CD8-positive, alpha-beta T cell (primary cell): ENCODE measurements at places on chromosomes 11 and 22.

DNA sequence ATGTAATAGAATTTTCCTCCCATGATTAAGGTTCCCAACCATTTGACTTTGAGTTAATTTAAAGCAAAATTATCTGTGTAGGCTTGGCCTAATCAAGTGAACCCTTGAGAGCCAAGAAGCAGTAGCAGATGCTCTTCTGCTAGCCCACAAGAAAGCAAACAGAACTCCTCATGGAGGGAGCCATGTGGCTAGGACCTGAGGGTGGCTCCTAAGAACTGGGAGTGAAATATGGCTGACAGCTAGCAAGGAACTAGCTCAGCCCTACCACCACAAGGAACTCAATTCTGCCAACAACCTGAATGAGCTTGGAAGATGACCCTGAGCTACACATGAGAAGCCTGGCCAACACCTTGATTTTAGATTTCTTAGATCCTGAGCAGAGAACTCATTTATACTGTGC is 167.7 kb downstream of the WNT11 start:
- no peak for DNase-seq

GRCh38 chr11:35064114-35064800 is 74.7 kb upstream of the CD44 start:
- DNase-seq, result no peak

DNA sequence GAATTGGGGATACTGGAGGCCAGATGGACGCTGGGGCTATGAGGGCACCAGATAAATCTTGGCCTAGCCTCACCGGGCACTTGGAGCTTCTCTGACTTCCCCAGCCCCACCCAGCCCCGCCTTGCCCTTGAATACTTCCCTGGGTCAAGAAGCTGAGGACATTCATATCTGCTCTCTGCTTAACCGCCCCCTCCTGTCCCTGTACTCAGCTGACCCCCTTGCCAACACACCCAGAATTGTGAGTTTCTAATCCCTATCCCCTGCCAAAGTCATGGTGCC is 22.0 kb downstream of the FADS3 start:
- DNase-seq, result no peak

DNA sequence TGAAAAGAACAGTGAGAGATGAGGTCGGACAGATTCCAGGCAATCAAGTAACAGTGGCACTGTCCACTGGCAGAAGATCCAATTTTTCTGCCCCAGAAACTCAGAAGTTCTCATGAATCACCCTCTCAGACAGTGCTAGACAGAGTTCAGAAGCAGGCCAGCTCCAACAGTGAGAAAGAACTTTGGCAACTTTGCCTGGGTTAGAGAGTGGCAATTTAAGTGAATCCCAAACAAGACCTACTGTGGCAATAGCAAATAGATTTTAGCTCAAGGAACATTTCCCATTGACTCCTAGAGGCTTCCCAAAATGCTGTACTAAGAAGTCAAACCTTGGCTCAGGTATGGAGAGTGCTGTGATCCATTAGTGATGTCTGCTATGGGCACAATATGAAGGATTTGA is 12.3 kb downstream of the CD44 start:
- no peak for DNase-seq

DNA sequence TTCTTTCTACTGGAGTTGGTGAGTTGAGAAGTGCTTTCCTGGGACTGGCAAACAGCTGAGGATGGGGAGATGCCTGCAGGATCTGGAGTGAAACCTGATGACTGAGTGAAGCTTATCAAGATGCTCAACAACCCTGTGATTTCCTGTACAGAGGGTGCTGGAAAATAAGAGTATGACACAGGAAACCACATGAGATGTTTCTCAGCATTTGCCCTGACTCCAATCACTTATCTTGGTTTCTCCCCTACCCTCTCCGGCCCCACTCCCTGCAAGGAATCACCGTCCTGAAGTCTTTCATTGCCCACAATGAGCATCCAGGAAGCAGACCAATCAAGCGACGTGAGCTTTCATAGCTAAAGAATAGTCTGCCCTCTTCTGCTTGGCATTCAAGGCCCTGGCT is at the start of gene MRGPRX2:
TSS of gene MRGPRX2 (minus strand) at position 89 of the 400 bp plus-strand sequence. CDS start 4,315 bp downstream, outside the sequence.
- DNase-seq, result no peak

- DNase-seq, result no peak
These were observed 40.1 kb upstream of the CD44 start for GRCh38 chr11:35098855-35099254.

DNA sequence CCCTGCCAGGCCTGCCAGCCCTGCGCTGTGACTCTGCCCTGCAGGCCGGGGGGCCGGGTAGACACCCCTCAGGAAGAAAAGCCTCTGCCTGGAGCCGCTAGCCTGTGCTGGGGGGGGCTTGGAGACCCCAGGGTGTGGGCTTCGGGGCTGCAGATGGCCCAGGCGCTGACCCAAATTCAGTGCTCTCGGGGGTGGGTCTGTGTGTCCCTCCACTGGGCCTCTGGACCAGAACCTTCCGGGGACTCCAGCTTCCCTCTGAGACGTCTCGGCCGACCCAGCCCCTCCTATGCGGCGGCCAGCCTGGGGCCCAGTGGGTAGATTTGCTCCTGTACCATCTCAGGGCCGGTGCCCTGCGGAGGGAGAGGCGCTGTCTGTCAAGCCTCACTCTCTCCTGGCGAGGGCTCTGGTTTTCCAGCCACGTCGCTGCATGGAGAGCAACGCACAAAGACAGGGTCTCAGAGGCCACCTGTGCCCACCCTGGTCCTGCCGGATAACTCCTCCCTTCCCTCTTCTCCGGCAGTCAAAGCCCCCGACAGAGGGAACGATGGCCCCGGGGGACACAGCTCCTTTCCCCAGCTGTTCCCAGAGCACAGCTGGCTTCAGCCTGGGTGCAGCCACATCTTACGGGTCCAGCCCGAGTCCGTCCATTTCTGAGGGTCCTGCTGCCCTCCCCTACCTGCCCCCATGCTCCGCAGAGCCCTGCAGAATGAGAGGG is 40.1 kb upstream of the TOLLIP start:
- no peak for DNase-seq

DNA sequence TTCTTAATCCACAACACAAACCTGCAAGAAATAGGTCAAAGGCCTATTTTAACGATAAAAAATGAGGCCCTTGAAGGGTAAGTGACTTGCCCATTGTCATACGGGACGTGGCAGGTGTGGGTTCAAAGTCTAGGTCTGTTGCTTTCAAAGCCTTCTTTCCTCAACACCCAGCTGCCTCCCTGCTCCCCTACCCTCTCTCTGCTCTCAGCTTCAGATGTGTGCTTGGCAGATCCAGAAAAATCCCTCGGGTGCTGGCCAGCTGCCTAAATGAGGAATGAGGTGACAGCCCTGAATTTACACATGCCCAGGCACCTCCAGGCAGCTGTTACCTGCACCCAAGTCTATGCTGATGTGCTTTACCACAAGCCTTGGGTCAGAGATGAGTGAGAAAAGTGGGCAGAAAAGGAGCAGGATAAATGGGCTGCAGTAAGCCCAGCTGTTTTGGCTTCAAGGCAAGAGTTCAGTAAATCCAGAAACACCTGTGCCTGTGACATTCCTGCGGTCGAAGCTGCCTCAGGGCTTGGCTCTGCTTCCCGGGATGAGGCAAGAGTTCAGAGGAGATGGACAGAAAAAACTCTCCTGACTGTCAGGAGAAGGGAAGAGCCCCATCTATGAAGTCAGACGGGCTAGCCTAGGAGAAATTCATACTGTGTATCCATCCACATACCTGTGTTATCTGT is 49.9 kb upstream of the LDLRAD3 start:
- DNase-seq, result no peak

DNA sequence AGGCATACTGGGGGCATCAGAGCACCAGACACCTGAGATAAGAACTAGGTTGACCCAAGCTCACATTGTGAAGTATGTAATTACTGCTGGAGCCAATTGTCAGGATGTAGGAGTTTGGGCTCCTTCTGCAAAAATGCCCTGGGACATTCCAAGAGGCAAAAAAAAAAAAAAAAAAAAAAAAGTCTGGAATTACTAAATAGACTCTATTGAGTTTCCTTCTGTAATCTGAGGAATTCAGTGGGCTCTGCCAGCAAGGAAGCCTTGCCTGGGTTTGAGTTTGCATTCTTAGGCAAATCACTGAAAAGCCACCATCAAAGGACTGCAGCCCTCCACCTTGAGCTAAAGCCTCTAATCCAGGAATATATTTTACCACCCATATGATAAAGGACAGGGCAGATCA is 8.0 kb upstream of the CAVIN3 start:
- no peak for DNase-seq

DNA sequence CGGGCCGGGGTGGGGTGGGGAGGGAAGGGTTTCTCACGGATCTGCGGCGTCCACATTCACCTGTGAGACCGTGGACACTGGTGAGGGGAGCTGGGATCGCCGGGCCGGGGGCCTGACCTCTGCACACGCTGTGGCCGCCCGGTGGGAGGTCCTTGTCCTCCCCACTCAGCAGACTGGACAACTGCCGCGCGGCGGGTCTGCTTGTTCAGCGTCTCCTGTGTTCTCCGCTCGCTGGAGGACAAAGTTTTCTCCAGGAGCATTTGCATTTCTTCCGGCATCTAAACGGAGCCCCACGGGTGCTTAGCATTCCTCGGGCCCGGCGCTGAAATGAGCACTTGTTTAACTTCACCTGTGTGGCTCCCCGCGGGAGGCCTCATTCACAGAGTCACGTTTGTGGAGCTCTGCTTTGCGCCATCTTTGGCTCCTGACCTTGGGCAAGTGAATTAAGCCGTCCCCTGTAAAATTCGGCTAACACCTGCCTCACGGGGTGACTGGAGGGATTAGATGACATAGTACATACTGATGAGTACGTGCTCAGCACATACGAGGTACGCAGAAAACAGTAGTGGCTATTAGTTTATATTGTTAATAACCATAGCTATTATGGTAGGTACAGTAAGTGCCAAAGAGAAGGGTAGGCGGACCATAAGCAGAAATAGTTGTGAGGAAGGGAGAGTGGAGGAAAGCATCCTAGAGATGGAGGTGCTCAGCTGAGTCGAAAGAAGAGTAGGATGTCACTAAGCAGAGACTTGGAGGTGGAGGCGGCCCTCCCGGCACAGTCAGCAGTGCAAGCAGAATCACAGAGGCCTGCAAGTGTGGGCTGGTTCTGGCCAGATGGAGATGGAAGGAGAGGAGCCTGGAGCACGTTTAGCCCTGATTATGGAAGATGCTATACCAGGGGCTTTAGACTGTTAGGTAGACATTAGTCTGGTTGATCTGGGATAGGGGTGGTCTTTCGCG is 885 bp downstream of the TRMU start:
- peak; percentile 22 for DNase-seq

DNA sequence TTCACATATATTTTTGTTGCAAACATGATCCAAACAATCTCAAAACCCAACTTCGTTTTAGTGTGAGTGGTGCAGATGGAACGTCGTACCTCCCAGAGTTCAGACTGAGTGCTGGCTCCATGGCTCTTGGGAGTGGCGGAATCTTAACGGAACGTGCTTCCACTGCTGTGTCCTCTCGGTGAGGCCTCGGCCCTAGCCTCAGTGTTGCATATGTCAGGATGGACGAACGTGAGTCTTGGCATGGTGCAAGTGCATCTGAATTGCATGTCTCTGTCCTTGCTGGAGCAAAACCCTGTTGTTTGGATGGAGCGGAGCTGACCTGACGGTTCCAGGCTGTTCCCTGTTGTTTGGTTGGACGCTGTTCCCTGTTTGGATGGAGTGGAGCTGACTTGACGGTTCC is 306.8 kb downstream of the TBC1D22A start:
- no peak for DNase-seq

- DNase-seq, result no peak
These were observed 12.5 kb downstream of the SLC6A5 start for GRCh38 chr11:20611892-20612291.

DNA sequence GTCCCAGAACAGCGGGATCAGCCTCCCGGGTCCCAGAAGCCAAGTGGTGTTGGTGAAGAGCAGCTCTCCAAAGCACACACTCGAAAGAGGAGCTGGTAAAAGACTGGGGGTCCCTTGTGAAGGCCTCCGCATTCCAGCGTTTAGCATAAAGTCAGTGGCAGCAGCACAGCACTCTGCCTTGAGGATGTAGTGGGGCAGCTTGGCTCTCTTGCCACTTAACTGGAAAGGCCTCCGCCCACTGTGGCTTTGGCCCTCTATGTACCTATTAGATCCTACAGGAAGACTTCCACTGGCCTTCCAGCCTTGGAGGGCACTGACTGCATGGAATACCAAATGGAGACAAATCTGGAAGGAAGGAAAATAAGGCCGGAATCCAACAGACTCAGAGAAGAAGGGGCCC is 1455.3 kb downstream of the BRD1 start:
- DNase-seq, result peak; percentile 27

DNA sequence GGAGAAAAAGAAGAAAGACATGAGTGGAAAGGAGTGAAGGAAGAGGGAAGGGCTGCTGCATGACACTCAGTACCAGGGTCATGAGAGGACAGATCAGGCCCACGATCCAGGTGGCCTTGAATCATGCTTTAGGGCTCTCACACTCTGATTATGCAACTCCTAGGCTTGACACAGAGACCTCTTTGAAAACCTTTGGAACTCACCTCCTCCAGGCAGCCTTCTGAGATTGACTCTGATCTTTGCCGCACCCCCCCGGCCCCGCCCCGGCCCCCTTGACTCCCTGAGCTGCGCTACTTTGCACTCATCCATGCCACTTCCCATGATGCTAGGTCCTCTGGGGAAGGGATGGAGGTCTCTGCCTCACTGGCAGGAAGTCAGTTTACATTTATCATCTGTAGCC is 10.7 kb downstream of the PTPN5 start:
- no peak for DNase-seq

DNA sequence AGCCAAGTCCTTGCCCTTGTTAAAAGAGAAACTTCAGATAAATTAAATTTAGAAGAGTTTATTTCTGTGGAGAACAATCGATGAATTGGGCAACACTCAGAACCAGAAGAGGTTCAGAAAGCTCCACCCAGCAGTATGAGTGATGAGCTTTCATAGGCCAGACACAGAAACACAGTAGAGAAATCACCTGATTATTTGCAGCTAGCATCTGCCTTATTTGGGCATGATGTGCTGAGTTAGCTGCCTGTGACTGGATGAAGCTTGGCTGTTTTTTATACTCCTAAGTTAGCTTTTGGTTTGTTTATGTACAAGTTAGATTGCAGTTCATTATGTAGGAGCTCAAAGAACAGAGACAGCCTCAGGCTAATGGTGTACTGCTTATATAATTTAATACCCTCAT is 269.5 kb upstream of the SESN3 start:
- DNase-seq, result no peak

GRCh38 chr22:26259510-26259909 is 90.2 kb downstream of the SEZ6L start:
- no peak for DNase-seq

- no peak for DNase-seq
These were observed 20.2 kb downstream of the BPIFC start for GRCh38 chr22:32444068-32444467.

DNA sequence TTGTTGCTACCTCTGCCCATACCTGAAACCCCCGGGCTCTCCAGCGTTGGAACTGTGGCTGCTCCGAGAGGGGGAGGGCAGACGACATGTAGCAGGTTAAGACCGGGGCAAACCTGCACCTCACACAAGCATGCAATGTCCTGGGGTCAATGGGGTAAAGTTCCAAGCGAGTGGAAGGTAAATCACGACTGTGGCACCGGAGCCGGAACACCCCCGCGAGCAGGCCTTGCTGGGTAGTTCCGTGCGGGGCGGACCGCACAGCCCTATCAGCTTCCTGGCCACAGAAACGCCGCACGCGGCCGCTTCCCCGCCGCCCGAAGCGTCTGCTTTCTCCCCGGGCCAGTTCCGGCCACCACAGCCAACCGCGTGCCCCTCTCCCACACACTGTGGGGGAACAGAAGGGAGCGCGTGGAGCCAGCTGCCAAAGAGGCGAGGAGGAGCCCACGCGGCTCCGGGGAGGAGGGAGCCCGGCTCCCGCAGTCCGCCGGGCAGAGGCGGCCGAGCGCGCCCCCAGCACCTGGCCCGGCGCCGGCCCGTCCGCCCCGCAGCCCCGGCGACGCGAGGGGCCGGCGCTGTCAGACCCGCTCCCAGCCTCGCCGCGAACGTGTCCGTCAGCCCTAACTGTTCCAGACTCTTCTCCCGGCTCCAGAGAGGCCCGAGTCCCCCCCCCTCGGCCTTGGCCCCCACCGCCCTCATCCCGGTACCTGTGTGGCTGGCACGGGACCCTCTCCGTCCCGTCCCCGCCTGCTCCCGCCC is 1.6 kb downstream of the SPTBN2 start:
- DNase-seq, result no peak
